ENCODE measurements at places on chromosomes 3 and 15. TPM values are rescaled to one million over a fixed set of nuclear protein-coding genes. Genes with fewer than 3 reads are reported as not detected.

The GATM gene
- total RNA-seq, result 0.17 TPM

The PLCH1 gene
- under 0.01 TPM for total RNA-seq

The HRH1 gene
- 30.6 TPM for total RNA-seq

The ZBED2 gene
- total RNA-seq, result not detected

The HESX1 gene
- total RNA-seq, result 0.99 TPM

The BDH1 gene
- total RNA-seq, result 0.51 TPM

The MST1 gene
- total RNA-seq, result 5.1 TPM

The SLC22A13 gene
- 0.33 TPM for total RNA-seq

The TBC1D5 gene
- 129 TPM for total RNA-seq

The SUSD5 gene
- 2.3 TPM for total RNA-seq

The FBN1 gene
- total RNA-seq, result 260 TPM

The GRAMD2A gene
- 0.77 TPM for total RNA-seq

The ITPR1 gene
- 48.0 TPM for total RNA-seq

The SKOR1 gene
- total RNA-seq, result 0.17 TPM

The FLNB gene
- 81.7 TPM for total RNA-seq

DNA sequence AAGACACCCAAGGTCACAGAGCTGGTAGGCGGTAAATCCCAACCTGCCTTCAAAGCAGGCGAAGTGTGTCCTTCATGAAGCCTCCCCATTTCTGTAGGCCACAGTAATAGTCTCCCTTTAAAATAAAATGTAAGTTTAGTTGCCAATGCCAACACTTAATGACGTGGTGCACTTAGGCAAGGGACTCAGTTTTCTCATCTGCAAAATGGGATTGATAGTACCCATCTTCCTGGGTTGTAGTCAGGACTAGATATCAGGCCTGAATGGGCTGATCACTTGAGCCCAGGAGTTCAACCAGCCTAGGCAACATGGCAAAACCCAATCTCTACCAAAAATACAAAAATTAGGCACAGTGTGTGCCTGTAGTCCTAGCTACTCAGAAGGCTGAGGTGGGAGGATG, 114.6 kb downstream of the SHQ1 start:
- DNase-seq, result no peak

GRCh38 chr15:67850994-67851571, 11.2 kb upstream of the RNU6-1 start:
- peak; percentile 31 for DNase-seq

DNA sequence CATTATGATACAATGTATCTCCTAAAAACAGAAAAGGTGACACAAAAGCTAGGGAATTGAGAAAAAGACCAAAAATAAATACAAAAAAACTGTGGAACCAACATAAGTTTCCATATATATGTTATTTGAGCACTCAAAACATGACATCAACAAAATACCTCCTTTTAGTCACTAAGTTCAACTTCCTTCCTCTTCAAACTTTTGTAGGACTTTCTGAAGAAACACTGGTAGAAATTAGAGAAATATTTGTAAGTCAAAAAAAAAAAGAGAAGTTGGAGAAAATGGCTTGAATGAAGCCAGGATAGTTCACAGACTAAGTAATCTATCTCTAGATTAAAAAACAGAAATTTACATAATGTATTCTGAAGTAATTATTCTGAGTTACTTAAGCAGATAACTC, 208.4 kb upstream of the ALCAM start:
- no peak for DNase-seq

GRCh38 chr3:123390865-123391600, 57.9 kb downstream of the ADCY5 start:
- DNase-seq, result no peak

- DNase-seq, result peak; percentile 68
Measured at GRCh38 chr3:8970971-8971589, 7.8 kb upstream of the RAD18 start.

- DNase-seq, result no peak
Measured at GRCh38 chr3:158642474-158643210, 1.7 kb upstream of the GFM1 start.

DNA sequence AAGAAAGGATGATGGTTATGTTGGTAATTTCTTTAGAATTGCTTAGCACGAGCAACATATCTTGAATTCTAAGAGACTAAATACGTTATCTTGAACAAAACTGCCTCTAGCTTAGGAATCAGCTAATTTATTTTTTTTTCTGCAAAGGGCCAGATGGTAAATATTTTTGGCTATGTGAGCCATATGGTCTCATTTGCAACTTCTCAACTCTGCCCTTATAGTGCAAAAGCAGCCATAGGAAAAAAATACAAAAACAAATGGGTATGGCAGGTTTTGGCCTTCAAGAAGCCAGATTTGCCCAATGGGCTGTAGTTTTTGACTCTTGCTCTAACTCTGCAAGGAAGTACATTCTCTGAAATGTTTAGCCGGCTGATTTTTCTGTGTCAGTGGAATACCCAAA, 11.9 kb downstream of the OXSM start:
- DNase-seq, result no peak

DNA sequence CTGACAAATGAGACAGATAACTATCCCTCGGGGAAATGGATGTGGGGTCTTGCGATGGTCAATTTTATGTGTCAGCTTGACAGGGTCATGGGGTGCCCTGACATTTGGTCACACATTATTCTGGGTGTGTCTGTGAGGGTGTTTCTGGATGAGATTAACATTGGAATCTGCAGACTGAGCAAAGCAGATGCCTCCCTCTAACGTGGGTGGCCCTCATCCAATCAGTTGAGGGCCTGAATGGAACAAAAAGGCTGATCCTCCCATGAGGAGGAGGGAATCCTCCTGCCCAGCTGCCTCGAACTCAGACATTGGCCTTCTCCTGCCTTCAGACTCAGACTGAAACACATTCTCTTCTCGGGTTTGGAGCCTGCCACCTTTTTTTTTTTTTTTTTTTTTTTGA, 69.0 kb downstream of the MINAR1 start:
- DNase-seq, result no peak

GRCh38 chr3:14783480-14784086, 35.2 kb upstream of the FGD5 start:
- no peak for DNase-seq

DNA sequence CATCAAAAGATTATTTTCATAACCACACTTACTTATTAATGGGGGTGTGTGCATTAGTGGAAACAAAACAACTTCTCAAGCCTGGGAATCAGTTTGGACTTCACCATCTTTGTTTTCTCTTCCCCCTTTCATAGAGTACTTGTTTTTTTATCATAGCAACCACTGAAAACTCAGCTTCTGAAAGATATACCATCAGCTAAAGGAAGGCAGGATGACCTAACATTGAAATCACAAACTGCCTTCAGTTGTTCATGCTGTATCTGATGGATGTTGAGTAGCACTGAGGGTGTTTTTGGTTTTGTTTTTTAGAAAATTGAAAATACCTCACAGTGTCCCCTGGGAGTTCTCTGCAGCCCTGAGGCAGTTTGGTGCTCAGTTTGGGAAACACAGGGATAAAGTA, 46.5 kb downstream of the NEK10 start:
- DNase-seq, result no peak

GRCh38 chr15:94265982-94266381, 34.6 kb downstream of the MCTP2 start:
- no peak for DNase-seq

GRCh38 chr3:46110701-46111493, 83.6 kb upstream of the XCR1 start:
- DNase-seq, result peak; percentile 97

- DNase-seq, result peak; percentile 66
Measured at GRCh38 chr3:73036694-73037591, 24.5 kb upstream of the EBLN2 start.

GRCh38 chr15:85333132-85333831, 47.1 kb upstream of the AKAP13 start:
- DNase-seq, result peak; percentile 90

- DNase-seq, result peak; percentile 91
Measured at GRCh38 chr3:54870423-54870822, 57.4 kb downstream of the LRTM1 start.

GRCh38 chr3:159845737-159846136, 142.9 kb upstream of the IL12A start:
- DNase-seq, result no peak

DNA sequence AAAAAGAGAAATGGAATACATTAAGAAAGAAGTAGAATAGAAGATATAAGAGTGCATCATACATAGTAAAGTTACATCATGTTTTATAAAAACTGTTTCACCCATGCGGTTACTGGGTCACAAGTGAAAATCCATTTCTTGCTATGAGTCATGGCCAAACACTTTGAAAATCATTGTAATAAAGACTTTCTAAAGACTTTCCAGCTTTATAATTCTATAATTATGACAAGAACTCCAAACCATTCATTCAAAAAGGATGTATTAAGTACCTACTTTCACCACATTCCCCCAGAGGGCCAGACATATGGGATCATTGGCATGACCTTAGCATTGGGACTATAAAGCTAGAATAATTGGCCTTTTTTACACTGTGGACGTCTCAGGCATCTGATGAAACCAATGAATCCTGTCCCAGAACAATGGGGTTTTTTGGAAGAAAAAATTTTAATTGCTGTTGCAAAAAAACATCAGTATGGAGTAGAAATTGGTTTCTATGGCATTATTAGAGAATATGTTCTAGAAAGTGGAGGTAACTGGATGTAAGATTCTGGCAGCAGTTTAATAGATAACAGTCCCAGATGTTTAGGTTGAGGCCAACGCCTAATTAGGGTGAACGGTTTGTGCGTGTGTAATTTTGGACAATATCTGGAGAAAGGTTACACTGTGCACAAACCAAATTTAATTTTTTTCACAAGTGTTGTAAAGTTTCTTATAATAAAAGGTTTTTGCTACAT, 3.3 kb upstream of the SKIC8 start:
- DNase-seq, result peak; percentile 89

- DNase-seq, result no peak
Measured at GRCh38 chr3:61077551-61077950, 173.7 kb downstream of the FHIT start.

DNA sequence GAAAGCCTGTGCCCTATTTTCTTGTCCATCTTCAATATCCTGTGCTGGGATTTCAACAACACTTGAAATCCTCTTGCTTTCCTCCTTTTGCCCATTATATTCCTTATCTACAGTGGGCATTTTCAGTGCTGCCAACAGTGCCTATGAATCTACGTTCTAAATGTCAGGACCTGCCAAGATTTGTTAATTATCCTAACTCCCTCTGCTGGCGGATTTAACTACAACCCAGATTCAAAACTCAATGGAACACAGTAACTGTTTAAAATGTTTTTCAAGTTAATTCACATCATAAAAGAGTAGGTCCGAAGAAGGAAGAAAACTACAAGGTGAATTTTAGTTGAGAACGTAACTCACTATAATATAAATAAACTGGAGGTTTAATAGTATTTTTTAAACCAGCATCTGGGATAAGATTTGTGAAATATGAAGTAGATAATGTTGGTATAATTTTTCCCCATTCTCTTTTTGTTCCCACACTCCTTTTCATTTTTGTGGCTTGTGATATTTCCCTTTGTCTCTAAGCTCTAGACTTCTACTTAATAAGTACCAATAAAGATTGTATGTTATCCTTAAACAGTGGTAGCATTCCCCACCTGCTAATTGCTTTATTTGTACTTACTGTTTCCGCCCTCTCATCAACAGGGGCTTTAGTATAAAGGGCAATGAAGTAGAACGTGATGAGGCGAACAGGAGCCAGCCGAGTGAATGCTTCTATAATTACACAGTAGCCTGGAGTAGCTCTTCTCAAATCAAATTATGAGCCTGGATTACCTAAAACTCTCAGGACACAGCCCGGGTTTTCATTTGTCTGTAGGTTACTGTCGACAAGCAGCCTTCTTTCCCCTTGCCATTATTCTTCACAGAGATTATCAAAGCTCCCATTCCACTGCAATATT, 302.5 kb upstream of the ATP11B start:
- peak; percentile 29 for DNase-seq

GRCh38 chr3:15384510-15385237, 42.7 kb downstream of the METTL6 start:
- no peak for DNase-seq

DNA sequence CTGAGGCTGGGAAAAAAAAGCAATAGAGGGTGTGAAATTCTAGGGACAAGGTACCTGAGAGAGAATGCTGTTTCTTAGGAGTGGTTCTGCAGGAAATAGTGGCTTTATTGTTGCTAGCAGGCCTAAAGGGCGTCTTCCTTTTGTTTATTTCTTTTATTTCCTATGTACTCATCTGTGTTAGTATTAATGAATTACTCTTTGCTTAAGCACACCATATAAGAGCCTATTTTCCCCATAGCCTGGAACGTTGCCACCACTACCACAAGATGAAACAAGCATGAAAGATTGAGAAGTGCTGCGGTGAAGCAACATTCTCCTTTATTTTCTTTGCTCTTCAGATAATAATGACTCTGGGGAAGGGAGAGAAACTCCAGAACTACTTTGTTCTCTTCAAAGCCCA, 21.3 kb upstream of the GOLIM4 start:
- DNase-seq, result peak; percentile 87

DNA sequence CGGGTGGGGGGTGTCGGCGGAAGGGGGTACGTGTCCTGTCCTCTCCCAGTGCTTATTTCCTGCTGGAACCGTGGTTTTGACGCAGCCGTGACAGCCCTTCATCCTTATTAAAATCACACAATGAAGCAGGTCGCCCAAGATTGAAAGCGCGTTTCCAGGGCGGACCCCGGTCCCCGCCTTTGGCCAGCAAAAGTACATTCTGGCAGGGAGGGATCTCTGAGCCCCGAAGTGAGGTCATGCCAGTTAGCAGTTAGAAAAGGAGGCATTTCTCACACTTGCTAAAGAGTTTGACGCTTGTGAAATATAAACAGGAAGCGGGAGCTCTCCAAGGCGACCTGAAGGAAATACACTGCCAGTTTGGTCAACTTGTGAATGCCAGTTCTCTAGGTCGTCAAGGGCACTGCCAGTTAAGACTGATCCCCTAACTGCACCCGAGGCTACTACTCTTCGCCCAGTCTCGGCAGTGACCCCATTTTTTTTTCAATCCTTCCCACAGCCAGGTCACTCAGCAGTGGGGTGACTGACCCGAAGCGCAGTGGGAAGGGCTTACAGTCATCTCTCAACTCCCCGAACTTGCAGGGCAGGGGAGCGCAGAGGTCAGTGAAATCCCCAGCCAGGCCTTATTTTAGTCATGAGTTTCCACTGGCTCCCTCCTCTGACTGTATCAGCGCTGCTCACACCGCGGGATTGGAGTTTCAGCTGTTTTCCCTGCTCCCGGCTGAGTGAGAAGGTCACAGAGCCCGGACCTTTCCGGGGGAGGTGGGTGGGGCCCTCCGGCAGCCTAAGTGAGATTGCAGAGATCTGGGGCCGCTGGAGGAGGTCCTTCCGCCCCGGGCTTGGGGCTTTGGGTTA, 2.0 kb upstream of the BHLHE40 start:
- DNase-seq, result peak; percentile 86

- DNase-seq, result peak; percentile 41
Measured at GRCh38 chr15:57061281-57061680, 142.8 kb downstream of the TCF12 start.

DNA sequence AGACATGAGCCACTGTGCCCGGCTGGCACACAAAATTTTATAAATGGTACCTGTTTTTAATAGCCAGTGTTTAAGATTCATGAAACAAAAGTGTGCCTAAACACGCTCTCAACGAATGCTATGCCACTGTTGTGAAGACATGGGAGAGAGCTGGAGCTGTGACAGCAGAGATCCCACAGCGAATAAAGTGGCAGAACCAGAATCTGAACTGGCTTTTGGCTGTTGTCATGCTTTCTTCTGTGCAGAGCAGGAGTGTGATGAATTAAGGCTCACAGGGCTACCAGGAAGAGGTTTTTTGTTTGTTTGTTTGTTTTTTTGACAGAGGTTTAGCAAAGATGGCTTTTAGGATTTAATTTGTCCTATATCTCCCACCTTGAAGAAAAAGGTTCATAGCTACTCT, 14.5 kb downstream of the PTPRG start:
- no peak for DNase-seq

All from fibroblast of lung (primary cell).